ENCODE measurements at places on chromosomes 4 and X.

GRCh38 chrX:20265726-20266681, 705 bp downstream of the RPS6KA3 start:
- no peak for DNase-seq

DNA sequence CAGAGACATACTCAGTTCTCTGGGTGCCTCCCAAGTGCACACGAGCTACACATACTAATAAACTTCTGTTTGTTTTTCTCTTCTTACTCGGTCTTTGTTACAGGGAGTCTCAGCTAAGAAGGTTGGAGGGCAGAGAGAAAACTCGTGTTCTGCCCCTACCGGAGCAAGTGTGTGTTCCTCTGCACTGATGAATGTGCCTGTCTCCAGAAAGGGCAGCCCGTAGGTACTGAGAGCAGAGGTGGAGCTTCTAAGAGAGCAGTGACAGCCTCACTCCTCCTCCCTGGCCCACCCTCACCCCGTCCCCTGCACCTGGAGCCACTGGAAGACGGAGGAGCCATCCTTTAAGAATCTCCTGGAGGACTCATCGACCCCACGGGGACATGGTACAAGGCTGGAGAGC, 67.6 kb downstream of the MTNR1A start:
- no peak for DNase-seq

GRCh38 chrX:6465756-6466155, 69.2 kb downstream of the VCX3A start:
- DNase-seq, result no peak

DNA sequence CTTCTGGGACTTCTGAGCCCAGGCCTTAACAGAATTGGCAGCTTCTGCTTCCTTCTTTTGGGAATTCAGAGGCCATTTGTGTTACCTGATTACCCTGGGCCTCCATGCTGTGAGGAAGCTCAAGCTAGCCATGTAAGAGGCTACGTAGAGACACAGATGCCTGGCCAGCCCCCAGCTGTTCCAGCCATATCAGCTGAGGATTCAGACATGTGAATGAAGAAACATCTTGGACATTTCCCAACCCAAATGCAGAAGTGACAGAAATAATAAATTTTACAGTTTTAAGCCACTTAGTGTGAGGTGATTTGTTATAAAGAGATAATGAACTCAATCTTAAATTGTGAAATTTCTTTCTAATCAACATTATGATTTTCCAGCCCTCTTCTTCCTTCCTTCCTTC, 18.7 kb upstream of the ZNF827 start:
- DNase-seq, result no peak

- no peak for DNase-seq
These were observed 23.5 kb downstream of the TLR10 start for GRCh38 chr4:38759113-38759789.

DNA sequence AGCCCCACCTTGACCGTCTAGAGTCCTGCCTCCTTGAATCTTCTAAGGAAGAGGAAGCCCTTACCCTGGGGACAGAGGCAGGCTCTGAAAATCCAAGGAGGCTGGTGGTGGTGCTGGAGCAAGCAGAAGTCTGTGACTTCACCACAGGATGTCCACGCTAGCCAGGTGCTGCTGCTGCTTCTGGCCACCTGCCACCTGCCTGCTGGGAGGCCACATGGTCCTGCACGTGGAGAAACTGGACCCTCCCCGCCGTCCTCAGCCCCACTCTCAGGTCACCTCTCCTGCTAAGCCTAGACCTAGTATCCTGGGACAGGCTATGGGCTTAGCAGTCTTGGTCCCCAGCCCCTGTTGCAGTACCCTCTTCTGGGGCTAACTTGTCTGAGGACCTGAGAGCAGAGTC, 15.8 kb downstream of the TMEM31 start:
- no peak for DNase-seq

DNA sequence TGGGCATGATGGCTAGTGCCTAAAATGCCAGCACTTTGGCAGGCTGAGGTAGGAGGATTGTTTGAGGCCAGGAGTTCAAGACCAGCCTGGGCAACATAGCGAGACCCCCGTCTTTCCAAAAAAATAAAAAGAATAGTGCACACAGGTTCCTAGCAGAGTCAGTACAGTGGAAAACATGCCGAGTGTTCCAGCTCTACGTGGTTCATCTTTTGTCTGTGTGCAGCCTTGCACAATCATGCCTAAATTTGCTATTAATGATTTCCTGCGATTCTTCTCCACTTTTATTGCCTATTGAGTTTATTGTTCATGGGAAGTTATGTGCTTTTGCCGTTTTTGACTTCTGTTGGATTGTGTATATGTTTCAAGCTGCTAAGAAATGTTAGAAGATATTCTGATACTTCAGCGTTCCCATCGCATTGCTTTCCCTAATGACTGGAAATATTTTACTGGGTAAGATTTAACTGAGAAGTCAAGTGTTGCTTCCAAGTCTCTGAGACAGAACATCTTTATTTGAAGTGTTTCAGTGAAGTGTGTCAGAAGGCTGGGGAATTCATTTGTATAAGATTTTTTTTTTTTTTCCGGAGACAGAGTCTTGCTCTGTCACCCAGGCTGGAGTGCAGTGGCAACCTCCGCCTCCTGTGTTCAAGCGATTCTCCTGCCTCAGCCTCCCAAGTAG, 11.3 kb downstream of the DOCK11 start:
- DNase-seq, result no peak

- DNase-seq, result no peak
These were observed 48.7 kb downstream of the CPZ start for GRCh38 chr4:8641256-8641655.

DNA sequence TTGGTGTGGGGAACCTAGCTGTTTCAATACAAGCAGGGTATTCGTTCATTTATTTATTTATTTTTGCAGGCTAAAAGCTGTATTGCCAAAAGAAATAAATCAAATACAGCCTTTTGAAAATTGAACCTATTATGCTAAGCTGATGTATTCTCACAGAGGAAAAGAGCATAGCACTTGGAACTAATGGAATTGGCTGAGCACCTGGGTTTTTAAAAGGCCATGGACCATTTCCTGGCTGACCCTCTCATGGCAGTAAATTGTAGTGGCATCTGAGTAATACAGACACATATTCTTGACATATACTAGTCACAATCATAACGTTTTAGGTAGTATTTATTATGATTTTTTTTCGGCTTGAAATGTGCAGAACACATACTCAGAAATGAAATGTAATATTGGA, 71.8 kb upstream of the ALG13 start:
- no peak for DNase-seq

DNA sequence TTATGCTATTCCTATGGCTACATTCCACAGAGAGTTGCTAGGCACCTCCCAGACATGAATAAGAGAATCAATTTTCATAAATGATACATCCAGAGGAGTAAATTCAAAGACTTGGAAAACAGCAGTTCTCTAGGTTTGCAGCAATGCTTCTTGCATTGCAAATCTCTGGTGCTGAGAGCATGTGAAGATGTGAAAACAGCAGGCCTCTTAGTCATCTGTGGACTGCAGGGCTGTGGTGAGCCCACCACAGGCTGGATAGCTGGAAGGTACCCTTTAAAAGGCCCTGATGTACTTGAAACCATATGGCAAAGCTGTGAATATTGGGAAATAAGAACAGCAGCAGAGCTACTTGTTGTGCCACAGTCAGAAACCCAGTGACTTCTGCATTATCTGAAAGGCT, 2135.9 kb downstream of the ARAP2 start:
- no peak for DNase-seq

DNA sequence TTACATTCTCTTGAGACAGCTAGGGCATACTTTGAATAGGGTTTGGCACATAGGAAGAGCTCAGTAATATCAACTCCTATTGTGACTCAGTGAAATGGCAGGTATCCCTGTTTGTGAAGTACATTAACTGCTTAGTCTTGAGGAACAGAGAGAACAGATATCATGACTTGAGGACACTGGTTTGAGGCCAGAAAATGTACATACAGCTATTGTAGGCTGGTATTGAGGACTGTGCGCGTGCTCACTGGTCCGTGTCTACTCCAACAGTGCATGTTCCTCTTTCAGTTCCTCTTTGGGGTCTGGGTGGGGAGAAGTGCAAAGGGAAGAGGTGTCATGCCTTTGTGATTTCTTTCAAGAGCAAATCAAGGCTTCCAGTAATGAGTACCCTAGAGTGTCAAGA, 34.6 kb upstream of the TBC1D9 start:
- no peak for DNase-seq

GRCh38 chr4:156686120-156686519, 285.5 kb downstream of the PDGFC start:
- DNase-seq, result peak; percentile 87

DNA sequence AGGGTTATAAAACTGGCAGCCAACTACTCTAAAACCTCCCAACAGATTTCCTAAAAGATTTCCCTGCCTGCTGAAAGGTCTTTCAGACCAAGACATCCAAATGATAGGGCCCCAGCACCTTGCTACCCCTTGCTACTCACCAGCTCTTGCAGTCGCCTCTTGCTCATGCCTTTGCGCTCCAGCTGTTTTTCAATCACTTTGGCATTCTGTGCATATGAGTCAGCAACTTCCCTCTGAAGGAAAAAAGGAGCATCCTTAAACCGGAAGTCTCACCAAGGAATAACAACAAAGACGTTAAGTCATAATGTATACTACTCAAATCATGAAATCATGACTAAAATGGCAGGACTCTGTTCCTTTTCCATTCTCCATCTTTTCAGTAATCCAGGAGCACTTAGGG, 24.0 kb downstream of the STEEP1 start:
- DNase-seq, result no peak

DNA sequence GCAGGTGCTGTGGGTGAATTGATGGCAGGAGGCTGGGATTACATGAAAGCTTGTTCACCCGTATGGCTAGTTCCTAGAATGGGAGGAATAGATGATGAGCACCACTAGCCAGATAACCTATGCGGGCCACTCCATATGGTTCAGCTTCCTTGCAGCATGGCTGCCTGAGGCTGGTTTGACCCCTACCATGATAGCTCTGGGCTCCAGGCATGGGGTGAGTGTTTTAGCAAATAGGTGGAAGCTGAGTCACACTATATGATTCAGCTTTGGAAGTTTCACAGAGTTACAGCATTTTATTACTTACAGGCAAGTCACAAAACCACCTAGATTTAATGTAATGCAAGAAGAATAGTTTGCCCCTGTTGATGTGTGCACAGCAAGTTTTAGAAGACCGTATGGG, 603.2 kb downstream of the STIM2 start:
- no peak for DNase-seq

DNA sequence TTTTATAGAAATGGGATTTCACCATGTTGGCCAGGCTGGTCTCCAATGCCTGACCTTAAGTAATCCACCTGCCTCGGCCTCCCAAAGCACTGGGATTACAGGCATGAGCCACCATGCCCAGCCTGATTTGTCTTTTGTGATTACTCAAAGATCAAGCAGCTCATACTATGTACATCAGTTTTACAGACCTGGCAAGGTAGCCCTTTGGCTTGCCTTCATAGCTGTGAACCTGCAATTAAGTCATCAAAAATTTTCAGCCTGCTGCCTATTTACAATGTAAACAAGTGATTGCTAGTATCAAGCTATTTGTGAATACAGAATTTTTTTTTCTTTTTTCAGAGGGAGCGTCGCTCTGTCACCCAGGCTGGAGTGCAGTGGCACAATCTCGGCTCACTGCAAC, 46.2 kb downstream of the GSX2 start:
- DNase-seq, result no peak

DNA sequence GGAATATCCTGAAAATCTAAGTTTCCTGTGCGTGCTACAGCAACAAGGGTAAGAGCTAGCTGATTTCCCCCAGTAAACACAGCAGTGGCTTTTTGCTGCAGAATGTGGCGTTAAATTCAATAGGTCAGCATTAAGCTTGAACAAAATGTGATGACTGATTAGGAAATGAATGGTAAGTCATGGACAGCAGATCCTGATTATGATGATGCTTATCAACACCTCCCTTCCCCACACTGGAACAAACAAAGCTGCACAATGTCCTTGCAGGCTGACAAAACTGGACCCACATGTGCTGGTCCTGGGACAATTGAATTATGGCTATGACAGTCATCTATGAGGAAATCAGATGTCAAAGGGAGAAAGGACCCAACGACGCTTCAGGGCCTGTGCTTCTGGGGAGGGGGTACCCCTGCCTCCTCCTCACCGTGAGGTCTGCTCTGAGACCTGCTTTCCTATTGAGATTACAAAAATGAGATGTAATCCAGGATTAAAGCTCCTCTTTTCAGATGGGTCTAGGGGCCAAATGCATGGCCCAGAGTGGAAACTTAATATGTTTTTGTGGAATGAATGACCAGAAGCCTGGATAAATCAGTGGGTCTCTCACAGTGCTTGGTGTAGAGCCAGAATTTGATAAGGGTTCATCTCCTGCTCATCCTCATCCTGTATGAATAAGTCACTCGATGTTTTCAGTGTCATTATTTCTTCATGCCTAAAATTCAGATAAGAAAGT, 32.0 kb upstream of the BOD1L1 start:
- DNase-seq, result no peak

DNA sequence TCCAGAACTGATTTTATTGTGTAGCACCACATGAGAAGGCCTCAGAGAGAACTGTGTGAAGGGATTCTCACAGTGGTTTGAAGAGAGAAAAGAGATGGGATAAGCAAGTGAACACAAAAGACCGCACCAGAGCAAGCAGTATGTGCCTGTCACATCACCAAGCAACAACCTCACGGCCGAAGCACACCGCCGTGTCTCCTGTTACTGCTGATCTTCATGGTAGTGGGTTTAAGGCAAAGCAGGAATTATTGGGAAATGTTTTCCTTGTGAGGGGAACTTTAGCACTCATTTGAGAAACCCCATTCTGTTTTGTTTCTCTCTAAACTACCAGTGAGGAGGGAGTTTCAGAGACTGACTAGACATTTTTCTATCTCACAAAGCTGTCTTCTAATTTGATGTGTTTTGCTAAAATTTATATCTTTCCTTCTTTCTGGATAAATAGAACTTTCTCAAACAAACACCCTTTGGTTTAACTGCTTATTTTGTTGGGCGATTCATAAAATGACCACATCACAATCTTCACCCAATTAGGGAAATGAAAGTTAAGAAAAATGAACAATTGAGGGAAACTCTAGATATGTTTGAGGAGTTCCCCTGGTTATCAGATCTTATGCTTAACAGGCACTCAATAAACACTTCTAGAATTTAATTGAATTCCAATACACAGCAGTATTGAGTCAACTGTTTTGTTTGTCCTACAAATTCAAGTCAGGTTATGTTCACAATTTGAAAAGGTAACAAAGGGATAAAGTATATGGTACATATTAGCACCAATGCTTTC, 16.5 kb downstream of the SH3KBP1 start:
- no peak for DNase-seq

GRCh38 chr4:68287704-68288392, 42.4 kb upstream of the TMPRSS11B start:
- no peak for DNase-seq

DNA sequence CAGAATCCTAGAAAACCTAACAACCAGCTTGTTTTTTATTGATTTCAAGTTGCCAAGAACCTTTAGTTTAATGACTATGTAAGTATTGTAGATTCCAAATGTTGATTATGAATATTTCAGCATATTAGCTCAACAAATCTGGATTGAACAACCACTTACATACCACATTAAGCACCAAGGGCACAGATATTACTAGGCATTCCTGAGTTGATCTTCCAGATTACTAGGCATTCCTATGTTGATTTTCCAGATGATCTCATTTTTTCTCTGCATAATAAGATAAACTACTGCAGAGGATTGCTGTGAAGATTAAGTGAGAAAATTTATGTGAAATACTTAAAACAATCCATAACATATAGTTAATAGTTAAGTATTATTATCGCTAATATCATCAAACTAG, 17.4 kb upstream of the DCAF8L1 start:
- DNase-seq, result no peak

- DNase-seq, result no peak
These were observed 19.9 kb downstream of the PHKA1 start for GRCh38 chrX:72694170-72694569.

- no peak for DNase-seq
These were observed 44.9 kb upstream of the BBS12 start for GRCh38 chr4:122687531-122688061.

GRCh38 chr4:56080384-56080783, 131.6 kb downstream of the CEP135 start:
- DNase-seq, result no peak

Data from NCI-H1694 (cell line).